ENCODE measurements at places on chromosomes 2 and 18.

DNA sequence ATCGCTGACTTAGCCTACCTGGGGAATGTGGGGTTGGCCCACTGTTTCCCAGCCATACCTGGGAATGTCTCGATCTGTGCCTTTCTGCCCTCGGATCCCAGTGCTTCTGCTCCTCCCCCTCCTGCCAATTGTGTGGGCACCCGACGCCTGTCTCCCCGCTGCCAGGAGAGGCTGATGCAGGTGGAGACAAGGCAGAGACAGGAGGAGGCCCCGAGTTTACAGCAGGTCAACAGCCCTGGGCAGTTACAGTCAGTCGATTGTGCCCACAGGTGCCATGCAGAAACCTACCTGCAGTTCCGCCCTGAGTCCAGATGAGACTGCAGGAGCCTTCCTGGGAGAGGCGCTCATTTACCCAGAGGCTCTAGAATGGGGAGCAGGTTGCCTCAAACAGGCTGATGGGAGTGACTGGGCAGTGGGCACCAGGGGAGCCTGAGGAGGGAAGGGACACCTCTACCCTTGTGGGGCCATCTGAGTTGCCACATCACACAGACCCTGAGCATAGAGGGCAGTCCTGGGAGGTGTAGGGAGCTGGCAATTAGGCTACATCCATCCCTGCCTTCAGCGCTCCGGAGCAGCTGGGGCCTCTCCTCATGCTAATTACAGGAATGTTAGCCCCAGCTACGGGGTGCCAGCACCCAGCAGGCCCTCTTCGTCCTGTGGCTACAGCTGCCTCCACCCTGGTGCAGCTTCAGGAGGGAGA lies 300.1 kb downstream of the NDUFA10 start:
- DNase-seq: no peak

GRCh38 chr18:76896677-76897076 lies 74.3 kb downstream of the ZNF236 start:
- DNase-seq: no peak

DNA sequence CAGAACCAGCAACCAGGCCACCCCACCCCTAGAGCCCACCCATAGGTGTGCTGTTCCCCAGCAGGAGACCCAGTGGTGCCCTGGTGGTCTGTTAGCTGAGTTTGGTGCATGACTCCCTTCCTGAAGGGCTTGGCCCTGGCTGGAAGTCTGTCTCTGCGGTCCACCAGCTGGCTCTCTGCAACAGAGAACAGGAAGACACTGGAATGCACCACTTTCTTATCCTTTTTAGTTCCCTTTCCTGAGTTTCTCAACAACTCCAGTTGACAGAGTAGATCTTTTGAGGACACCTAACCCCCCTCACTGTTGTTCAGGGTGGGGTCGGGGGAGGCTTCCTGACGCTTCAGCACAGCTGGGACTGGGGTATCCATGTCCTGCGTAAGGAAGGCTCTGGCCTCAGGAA lies 11.9 kb upstream of the RPL37A start:
- DNase-seq: no peak

DNA sequence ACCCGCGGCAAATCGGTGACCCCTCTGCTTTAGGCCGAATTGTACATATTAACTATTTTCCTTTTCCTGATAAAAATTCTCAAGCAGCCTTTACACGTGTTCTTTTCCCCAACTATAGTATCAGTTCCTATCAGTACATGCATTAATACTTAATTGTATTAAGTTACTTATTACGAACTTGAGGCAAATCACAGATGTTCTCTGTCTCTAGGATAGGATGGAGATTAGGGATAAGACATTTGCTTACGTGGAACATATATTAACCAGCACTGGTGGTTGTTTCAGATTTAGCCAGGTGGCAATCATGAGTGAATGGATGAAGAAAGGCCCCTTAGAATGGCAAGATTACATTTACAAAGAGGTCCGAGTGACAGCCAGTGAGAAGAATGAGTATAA lies 675 bp downstream of the GEMIN6 start:
- no peak for DNase-seq

DNA sequence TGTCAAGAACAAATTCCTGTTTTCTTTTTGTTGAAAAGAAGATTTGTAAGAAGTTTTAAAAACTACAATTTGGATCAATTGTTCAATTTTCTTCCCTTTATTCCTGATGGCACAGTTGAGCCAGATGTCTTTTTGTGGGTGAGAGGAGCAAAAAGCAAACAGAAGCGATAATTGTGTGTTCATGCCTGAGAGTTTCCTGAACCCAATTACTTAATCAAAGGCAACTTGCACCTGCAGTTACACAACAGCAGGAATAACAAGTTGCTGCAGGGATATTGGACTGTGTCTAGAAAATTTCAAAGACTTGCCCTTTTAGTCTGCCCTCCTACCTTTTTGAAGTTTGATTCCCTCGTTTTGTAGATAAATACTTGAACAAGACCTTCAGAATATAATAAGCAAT lies 383.6 kb downstream of the DSEL start:
- DNase-seq: no peak

GRCh38 chr2:85236084-85236483 lies 91.7 kb downstream of the TGOLN2 start:
- DNase-seq: no peak

- no peak for DNase-seq
Observed at GRCh38 chr2:88815697-88816096, 124.2 kb downstream of the RPIA start.

DNA sequence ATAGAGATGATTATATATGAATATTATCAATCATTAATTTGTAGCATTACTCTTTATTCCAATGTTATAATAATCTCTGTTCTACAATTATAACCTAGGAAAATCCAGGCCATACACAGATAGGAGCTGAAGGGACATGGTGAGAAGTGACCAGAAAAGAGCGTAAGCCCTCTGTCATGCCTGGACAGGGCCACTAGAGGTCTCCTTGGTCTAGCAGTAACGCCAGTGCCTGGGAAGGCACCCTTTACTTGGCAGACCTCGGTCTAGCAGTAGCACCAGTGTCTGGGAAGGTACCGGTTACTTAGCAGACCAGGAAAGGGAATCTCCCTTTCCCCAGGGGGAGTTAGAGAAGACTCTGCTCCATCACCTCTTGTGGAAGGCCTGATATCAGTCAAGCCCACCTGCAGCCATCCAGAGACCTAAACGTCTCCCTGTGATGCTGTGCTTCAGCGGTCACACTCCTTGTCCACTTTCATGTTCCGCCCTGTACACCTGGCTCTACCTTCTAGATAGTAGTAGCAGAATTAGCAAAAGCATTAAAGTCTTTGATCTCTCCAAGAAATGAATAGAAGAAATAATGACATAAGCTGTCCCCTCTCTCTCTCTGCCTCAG lies 447.5 kb upstream of the FSIP2 start:
- no peak for DNase-seq

GRCh38 chr2:127415593-127416505 lies 2.4 kb upstream of the PROC start:
- DNase-seq: peak; percentile 50

DNA sequence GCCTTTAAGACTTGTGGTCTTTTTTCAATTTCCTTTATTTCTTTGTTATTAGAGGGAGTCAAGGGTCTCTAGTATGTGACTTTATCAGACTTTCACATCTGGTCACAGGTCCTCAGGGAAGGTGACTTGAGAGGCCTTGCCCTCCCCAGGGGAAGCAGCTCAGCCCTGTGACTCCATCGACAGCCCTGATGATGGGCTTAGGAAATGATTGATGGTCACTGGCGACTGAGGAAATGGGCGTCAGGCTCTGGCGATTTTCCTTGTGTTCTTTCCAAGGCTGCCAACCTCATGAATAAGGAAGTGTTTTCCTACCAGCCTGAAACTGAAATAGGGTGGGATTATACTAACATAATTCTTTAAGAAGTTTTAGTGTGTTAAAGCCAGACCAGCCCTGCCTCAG lies 21.1 kb downstream of the SERPINE2 start:
- no peak for DNase-seq

DNA sequence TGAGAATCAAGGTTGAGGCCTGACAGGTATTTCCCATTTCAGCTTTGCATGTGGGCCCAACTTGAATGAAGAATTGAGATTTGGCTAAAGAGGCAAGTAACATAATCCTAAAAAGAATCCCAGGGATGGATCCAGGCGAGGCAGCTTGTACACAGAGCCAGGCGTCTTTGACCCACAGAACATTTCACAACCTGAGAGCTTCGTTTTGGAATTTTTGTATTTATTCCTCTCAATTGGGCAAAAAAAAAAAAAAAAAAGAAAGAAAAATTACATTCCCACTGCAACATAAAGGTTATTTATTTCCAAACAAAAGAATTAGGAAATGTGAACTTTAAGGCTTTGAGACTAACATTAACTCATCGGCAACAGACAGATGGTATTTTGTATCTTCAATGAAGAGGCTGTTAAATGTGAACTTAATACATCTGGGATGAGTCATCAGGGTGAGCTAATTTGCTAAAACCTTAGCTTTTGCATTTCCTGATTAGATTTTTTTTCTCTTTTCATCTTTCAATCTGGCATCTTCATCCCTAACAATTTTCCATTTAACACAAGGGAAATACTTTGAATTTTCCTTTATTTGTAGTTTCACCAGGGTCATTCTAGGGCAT lies 478.5 kb upstream of the TNP1 start:
- DNase-seq: no peak

- DNase-seq: no peak
Observed at GRCh38 chr2:151975460-151976414, 123.1 kb downstream of the CACNB4 start.

DNA sequence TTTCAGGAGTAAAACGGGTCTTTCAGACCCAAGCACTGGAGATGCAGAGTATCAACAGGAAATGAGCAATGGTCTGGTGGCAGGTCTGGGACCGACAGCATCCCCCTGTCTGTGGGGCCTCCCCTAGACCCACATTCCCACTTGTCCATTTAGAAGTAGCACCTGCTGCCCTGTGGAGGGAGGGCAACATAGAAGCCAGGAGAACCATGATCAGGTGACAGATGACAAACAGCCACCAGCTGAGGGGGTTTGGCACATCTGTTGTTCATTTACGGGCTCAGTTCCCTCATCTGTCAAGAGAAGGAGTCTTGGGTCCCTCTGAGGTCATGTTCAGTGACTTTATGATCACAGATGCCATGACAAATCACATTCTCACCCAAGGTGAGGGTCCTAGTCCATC lies 77.9 kb upstream of the SLC66A3 start:
- DNase-seq: no peak

DNA sequence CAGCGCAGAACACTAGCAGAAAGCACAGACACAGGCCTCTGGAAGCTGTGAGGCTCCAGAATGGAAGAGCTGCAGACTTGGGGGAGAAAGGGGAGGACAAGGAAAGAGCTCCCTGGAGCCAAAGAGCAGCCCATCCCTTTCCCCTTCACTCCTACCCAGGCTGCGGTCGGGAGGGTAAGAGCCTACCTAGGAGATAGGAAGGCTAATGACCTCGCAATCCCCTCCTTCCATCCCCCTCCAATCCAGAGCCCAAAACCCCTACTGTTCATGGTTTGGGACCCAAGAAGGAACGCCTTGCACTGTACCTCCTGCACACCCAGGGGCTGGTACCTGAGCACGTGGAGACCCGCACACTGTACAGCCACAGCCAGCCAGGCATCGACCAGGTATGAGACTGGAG lies 39.8 kb downstream of the LMAN2L start:
- DNase-seq: no peak

DNA sequence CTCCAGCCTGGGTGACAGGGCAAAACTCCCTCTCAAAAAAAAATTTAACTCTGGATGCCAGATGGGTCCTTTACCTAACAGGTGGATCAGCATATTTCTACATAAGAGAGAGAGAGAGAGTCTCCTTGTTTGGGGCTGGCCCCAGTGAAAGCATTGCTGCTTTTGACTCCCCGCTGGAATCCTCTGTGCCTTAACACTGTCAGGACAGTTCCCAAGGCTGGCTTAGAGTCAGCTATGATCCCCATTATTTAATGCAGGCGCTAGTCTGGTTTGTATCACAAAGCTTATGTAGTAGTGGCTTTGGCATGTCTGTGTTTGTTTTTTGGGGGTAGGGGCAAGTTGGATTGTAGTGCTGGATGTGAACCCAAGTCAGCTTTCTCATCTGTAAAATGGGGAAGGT lies 9.4 kb downstream of the INPP4A start:
- DNase-seq: no peak

DNA sequence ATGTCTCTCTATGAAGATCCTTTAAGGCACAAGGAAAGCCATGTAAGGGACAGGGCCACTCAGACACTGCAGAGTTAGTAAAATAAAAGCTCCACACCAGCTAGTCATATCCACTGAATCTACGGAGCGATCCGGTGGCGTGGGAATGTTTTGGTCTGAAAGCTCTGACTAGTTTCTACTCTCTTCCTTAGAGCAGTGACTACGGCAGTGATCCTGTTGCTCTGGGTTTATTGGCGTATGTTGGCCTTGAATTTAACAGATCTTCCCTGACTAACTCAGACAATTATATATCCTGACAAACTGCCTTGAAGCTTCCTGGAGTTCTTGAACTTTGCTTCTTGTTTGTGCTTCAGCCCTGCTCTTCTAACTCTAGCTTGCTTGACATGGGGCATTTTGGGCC lies 115.3 kb upstream of the FZD5 start:
- no peak for DNase-seq

DNA sequence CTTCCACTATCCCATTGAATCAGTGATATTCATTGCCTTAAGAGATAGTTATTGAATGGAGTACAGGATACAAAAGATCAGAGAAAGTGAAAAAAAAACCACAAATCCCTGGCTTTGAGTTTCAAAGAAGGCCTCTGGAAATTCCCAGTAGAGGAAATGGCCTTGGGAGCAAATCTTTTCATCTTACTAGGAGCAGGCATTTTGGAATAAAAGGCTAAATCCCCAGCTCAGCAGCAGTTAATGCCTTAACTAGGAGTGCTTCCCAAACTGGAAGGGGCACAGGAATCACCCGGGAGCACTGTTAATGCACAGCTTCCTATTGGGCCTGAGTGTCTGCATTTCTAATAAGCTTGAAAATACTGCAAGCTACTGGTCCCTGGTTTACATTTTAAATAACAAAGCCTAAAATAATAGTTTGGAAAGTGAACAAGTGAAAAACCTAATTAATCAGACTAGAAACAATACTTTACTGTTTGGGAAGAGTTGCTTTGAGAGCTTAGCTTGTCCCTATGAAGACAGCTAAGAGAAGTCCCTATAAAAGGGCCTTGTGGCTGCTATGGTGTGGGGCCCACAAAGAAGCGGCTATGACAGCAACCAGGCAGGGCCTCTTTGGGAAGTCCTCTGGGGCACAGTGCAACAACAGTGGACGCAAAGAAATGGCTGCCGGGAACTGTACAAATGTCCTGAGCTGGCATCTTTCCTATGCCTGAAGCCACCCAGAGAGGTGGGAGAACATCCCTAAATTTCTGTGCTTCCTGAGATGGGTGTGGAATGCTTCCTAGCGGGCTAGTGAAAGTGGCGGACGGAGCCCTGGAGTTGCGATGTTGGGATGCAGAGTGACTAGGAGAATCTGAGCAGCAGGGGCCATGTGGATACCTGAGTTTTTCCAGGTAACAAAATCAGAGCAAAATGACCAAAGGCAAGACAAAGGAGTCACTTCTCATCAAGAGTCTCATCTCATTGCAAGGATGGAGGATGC lies 117.1 kb upstream of the KLHL14 start:
- DNase-seq: no peak

DNA sequence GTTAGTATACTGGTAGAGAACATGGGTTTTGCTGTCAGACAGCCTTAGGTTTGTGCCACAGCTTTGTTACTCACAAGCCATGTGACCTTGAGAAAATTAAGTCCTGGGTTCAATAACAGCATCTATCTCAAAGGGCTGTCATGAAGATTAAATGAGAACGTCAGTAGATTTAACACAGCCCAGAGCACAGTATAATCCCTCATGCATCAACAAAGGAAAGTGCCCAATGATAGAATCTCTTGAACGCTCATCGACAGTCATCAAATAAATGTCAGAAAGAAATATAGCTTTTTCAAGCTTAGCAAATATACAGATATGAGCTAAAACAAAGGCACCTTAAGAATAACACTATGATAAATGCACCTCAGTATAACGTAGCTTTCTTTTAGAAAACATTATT lies 22.3 kb downstream of the CUL3 start:
- DNase-seq: no peak

- DNase-seq: no peak
Observed at GRCh38 chr2:43075054-43075593, 151.3 kb downstream of the ZFP36L2 start.

Measured in activated CD4-positive, CD25-positive, alpha-beta regulatory T cell treated with anti-CD3 and anti-CD28 coated beads, Interleukin-2, amount 50 U/mL, for 16 hours (primary cell).